ENCODE measurements at places on chromosomes 6 and 20.

DNA sequence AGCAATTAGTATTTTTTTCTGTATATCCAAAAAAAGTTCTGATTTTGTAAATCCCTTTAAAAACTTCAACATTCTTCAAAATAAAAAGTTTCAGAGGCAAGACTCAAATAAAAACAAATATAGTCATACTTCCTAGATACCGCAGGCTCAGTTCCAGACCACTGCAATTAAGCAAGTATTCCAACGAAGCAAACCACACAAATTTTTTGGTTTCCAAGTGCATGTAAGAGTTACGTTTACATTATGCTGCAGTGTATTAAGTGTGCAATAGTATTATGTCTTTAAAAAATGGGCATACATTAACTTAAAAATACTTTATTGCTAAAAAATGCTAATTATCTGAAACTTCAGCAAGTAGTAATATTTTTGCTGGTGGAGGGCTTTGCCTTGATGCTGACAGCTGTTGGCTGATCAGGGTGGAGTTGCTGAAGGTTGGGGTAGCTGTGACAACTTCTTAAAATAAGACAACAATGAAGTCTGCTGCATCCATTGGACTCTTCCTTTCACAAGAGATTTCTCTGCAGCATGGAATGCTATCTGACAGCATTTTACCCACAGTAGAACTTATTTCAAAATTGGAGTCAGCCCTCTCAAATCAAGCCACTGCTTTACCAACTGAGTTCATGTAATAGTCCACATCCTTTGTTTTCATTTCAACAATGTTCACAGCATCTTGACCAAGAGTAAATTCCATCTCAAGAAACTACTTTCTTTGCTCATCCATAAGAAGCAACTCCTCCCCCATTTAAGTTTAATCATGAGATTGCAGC, 46.0 kb downstream of the PHIP start:
- DNase-seq = no peak

DNA sequence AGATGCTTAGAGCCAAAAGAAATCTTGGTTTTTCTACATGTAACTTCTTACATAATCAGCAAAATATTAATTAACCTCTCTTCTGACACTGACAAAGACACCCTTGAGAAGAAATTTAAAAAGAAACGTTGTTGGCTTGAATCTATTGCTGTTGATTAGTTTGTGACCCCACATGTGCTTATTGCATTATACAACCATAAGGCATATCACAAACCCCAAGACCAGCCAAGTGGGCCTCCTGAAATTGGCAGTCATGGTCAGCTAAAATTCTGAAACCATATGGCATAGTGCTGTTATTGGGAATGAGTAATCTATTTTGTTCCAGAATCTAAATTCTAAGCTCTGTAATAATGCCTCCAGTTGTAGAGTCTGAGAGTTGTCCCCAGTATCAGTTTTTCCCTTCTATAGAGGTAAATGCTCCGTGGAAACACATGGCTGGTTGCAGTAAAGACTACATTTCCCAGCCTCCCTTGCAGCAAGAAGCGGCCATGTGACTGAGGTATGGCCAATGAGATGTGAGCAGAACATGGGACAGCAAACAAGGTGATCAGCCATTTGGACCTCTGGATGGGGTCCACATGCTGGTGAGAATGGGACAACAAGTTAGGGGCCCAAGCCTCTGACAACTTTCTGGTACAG, 42.3 kb upstream of the PTPN1 start:
- no peak for DNase-seq

GRCh38 chr20:23008667-23009066, 26.4 kb upstream of the SSTR4 start:
- DNase-seq = no peak

GRCh38 chr6:47348316-47348863, 38.7 kb upstream of the TNFRSF21 start:
- no peak for DNase-seq

- DNase-seq = no peak
Measured at GRCh38 chr6:168411793-168412192, 29.2 kb upstream of the SMOC2 start.
